Stimulated activated CD8-positive, alpha-beta memory T cell treated with anti-CD3 and anti-CD28 coated beads, Interleukin-12 subunit alpha, Interleukin-12 subunit beta, amount 100 ng/mL, for 1 hour (primary cell): ENCODE measurements at places on chromosomes 2 and 18.

GRCh38 chr2:88919087-88919738 lies 227.7 kb downstream of the RPIA start:
- DNase-seq = no peak

DNA sequence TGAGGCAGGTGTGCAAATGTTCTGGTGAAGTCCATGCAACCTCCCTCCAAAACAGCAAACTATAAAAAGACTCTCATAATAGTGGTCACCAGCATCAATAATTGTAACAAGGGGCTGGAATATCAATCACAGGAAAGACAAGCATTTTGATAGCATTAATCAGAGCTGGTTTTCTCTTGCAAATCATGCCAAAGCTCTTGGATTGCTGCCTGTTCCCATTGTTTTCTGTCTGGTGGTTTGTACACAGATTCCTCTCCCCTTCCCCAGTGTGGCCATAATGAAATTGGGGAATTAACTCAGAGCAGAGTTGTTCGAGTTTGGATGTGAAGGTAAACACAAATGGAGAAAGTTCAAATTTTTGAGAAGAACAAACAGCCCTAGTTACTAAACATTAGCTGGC lies 134.2 kb downstream of the CDCA7 start:
- DNase-seq = no peak

DNA sequence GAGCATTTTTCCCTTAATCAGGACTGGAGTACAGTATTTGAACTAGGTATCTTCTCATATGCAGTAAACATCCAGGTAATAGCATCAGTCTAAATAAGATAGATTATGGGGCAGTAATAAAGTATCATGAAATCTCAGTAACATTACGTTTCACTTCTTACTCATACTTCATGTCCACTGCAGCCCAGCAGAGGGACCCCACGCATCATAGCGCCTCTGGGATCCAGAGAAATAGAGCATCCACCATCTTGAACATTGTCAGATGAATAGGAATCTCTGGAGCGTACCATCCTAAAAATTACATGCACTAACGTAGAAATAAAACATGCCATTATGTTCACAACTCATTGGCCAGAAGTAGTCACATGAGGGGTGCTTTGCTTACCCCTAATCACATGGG lies 499.0 kb downstream of the CPS1 start:
- no peak for DNase-seq

DNA sequence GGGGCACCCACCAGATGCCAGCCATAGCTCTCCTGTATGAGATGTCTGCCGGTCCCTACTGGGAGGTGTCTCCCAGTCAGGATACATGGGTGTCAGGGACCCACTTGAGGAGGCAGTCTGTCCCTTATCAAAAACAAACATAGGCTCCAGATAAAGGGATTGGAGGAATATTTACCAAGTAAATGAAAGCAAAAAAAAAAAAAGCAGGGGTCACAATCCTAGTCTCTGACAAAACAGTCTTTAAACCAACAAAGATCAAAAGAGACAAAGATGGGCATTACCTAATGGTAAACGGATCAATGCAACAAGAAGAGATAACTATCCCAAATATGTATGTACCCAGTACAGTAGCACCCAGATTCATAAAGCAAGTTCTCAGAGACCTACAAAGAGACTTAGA lies 640.0 kb upstream of the LRRTM4 start:
- DNase-seq = no peak

DNA sequence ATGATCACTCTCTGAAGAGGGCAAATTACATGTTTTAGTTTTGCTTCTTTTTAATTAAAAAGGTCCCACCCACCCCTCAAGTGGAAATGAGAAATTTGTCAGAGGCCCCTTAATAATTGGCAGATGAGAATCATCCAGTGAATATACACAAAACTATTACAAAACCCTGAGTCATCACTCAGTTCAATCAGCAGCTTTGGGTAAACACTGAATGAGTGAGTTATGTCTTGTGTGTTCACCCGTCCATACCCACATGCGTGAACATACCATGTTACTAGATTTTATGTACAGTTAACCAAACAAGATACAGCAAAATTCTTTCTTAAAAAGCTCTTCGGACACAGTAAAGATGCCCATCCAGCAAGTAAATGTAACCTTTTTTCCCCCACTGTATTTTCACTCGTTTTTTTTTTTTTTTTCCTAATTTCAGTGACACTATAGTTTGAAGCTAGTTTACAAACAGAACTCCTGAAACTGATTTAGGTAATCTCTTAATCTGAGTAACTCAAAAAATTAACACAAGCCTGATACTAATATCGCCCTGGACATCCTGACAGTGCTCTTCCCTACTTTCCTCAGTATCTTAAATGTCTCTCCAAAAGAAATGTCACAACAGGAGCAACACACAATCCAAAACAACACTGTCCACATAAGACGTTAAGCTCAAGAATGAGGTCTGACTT lies 1.4 kb downstream of the PSME4 start:
- DNase-seq = no peak
